ENCODE measurements at places on chromosomes 11 and 22.

DNA sequence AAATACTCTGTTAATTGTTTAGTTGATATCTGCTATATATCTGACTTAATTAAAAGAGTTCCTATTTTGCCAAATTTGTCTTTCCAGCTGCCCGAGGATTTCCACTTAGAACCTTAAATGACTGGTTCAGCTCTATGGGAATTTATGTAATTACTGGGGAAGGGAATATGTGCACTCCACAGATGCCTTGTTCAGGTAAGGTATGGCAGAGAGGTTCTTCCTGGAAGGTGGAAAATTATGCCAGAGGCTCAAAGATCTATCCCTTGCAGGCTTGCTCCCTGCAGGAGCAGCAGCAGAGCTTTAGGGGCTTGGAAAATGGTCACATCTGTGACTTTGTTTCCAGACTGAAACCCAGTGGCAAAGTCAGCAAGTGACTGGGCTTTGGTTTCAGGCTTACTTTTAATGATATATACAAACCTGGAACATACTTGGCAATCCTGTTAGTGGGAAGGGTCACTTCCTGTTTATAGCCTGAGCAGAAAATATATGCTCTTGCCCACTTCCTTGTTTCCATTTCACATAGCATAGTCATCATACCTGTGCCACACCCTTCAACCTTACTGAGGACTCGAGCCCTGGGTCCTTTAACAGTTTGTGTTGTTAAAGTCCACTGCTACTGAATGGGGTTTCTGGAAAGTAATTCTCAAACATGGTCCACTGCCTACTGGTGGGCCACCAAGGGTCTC lies 23.7 kb downstream of the WBP2NL start:
- no peak for DNase-seq

- DNase-seq, result no peak
Observed at GRCh38 chr11:36436064-36436463, 74.0 kb downstream of the TRAF6 start.

DNA sequence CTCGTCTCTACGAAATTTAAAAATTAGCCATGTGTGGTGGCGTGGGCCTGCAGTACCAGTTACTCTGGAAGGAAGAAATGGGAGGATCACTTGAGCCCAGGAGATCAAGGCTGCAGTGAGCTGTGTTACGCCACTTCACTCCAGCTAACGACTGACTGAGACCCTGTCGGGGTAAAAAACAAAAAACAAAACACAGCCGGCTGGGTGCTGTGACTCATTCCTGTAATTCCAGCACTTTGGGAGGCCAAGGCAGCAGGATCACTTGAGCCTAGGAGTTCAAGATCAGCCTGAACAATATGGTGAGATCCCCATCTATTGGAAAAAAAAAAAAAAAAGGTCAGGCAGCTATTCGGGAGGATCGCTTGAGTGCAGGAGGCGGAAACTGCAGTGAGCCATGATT lies 2.4 kb downstream of the PAFAH1B2 start:
- no peak for DNase-seq

- no peak for DNase-seq
Observed at GRCh38 chr11:74471668-74472429, 4.5 kb upstream of the KCNE3 start.

- DNase-seq, result no peak
Observed at GRCh38 chr11:68327586-68328370, 15.4 kb downstream of the LRP5 start.

GRCh38 chr22:30649430-30650007 lies 13.9 kb downstream of the SLC35E4 start:
- no peak for DNase-seq

DNA sequence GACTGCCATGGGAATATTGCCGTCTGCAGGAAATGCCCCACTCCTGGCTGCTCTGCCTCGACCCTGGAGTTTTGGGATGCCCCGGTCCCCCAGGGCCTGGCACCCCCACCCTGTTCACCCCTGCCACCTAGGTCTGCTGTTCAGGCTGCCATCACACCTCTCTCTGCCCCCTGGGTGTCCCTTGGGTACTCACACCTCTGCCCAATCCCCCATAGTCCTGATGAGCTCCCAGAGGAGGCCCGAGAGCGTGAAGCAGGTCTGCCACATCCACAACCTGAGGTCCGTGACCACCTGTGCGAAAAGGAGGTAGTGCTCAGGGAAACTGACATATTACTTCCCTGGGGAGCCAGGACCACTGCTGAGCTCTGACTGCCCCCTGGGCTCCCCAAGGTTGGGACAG lies 20.2 kb upstream of the DRICH1 start:
- no peak for DNase-seq

All from NCI-H1092 treated with DMSO at 0.1 percent for 48 hours (cell line).